ENCODE measurements at places on chromosomes 4 and X. TPM values are rescaled to one million over a fixed set of nuclear protein-coding genes. Genes with fewer than 3 reads are reported as not detected.

Gene GRPR
- 0.83 TPM for total RNA-seq

Gene GAGE1
- not detected for total RNA-seq

Gene HSFX2
- not detected for total RNA-seq

Gene PDGFRA
- 193 TPM for total RNA-seq

DNA sequence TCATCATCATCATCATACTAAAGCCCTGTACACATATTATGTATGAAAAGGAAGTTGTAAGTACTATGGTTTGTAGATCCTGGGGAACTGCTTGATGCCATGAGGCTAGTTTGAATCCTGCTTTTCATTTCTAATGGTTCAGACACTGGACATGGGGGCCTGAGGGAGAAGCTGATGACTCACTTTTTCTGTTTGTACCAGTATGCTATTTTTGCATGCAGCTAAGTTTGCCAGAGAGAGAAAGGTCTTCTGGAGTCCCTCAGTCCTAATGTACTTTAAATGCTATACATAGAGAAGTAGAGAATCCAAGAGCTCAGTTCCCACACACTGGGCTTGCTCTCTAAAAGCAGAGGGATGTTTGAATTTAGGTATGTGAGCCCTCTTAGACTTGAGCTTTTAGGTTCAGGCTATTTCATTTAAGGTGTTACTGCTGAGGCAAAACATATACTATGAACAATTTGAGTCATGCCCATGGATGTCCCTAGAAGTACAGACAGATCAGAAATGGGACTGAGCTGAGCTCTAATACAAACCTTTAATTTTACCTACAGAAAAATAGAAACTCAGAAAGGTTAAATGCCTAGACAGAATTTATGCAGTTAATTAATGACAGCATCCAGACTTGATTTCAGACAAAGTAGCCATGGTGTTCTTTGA lies 17.6 kb upstream of the HS3ST1 start:
- peaks cover 17% of the 10 kb centered on the region for H3K4me1 ChIP-seq
- no peaks in the 10 kb centered on the region for H3K27me3 ChIP-seq
- H3K36me3 ChIP-seq: no peaks in the 10 kb centered on the region

GRCh38 chr4:19241895-19242294 lies 1009.8 kb upstream of the SLIT2 start:
- no peak for DNase-seq
- H3K4me1 ChIP-seq: no peaks in the 10 kb centered on the region
- no peak overlapping the region for H3K27ac ChIP-seq
- no peaks in the 10 kb centered on the region for H3K27me3 ChIP-seq

DNA sequence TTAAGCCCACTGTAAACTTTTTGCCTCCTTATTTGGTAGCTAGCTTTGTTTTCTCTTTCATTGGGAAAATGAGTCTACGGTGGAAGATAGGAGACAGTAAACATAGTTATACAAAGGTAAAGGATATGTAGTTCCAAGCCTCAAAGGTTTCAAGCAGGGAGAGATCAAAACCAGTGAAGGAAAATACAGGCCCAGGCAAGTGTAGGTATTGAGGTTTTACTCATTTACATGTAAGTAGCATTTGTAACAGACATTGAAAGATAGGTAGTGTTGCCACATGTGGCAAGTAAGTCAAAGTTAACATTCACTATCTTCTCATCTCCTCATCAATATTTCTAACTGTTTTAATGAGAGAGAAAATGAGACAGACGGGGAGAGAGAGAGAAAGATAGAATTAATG lies 136.5 kb downstream of the RTL3 start:
- H3K27ac ChIP-seq: no peak overlapping the region
- no peak overlapping the region for H3K4me3 ChIP-seq
- no peaks in the 10 kb centered on the region for H3K36me3 ChIP-seq
- DNase-seq: no peak
- no peaks in the 10 kb centered on the region for H3K4me1 ChIP-seq

GRCh38 chr4:177555007-177555574 lies 112.9 kb upstream of the AGA start:
- DNase-seq: no peak
- no peaks in the 10 kb centered on the region for H3K36me3 ChIP-seq
- H3K27ac ChIP-seq: no peak overlapping the region
- no peaks in the 10 kb centered on the region for H3K4me1 ChIP-seq
- no peaks in the 10 kb centered on the region for H3K27me3 ChIP-seq
- H3K4me3 ChIP-seq: no peak overlapping the region

GRCh38 chr4:77922158-77923094 lies 59.8 kb downstream of the MRPL1 start:
- no peaks in the 10 kb centered on the region for H3K27me3 ChIP-seq
- H3K4me3 ChIP-seq: no peak overlapping the region
- H3K36me3 ChIP-seq: no peaks in the 10 kb centered on the region
- no peaks in the 10 kb centered on the region for H3K4me1 ChIP-seq
- DNase-seq: no peak
- no peak overlapping the region for H3K27ac ChIP-seq

DNA sequence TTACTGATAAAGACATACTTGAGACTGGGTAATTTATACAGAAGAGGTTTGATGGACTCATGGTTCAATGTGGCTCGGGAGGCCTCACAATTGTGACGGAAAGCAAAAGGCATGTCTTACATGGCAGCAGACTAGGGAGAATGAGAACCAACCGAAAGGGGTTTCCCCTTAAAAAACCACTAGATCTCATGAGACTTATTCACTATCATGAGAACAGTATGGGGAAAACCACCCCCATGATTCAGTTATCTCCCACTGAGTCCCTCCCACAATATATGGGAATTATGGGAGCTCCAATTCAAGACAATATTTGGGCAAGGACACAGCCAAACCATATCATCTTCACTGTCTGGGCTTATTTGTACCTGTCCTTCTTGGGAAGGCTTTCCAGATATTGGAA lies 22.8 kb upstream of the MUC7 start:
- no peak for DNase-seq
- no peaks in the 10 kb centered on the region for H3K36me3 ChIP-seq
- H3K27me3 ChIP-seq: no peaks in the 10 kb centered on the region
- H3K27ac ChIP-seq: no peak overlapping the region
- no peak overlapping the region for H3K4me3 ChIP-seq

DNA sequence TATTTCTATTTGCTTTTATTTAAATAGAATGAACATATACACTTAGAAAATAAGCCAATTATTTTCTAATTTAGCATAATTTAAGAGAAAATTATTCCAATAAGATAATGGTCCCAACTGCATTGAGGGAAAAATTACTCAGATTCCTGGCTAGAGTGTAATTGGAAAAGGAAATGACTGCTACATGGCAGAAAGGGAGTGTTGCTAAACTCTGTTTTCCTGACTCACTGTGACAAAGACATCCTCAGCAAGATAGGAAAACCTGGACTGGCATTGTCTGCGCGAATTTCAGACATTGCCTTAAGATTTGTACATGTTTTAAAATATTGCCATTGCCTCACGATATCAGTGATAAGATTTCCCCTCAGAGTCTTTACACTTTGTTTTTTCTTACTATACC lies 8.2 kb downstream of the TNIP3 start:
- H3K27ac ChIP-seq: no peak overlapping the region
- no peaks in the 10 kb centered on the region for H3K36me3 ChIP-seq
- no peaks in the 10 kb centered on the region for H3K27me3 ChIP-seq

DNA sequence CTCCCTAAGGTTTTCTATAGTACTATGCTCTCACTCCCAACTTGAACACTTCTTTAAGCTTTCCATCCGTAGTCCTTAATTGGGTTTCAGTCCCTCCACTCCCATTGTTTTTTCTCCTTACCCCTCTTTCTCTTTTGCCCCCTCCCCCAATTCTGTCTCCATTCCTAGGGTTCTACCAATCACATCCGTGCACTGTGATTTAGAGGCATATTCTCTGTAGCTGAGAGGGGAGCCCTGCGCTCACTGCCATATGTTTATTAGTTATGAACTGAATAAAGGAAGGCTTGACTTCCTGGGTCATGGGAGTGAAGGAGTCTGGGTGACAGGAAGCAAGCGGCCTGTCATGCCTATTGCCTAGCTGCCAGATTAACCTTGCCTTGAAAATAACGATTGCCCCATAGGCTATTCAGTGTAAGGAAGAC lies 471 bp downstream of the MCTS1 start:
- peak overlapping the region; percentile 90 for H3K27ac ChIP-seq
- no peaks in the 10 kb centered on the region for H3K27me3 ChIP-seq
- H3K4me3 ChIP-seq: peak overlapping the region; percentile 57

GRCh38 chr4:1183985-1184773 lies 11.8 kb upstream of the SPON2 start:
- H3K36me3 ChIP-seq: no peaks in the 10 kb centered on the region
- H3K27ac ChIP-seq: peak overlapping the region; percentile 46
- no peaks in the 10 kb centered on the region for H3K27me3 ChIP-seq

GRCh38 chrX:53445977-53446376 lies 11.8 kb upstream of the HSD17B10 start:
- no peak overlapping the region for H3K27ac ChIP-seq
- H3K36me3 ChIP-seq: no peaks in the 10 kb centered on the region
- no peaks in the 10 kb centered on the region for H3K27me3 ChIP-seq
- no peaks in the 10 kb centered on the region for H3K4me1 ChIP-seq

DNA sequence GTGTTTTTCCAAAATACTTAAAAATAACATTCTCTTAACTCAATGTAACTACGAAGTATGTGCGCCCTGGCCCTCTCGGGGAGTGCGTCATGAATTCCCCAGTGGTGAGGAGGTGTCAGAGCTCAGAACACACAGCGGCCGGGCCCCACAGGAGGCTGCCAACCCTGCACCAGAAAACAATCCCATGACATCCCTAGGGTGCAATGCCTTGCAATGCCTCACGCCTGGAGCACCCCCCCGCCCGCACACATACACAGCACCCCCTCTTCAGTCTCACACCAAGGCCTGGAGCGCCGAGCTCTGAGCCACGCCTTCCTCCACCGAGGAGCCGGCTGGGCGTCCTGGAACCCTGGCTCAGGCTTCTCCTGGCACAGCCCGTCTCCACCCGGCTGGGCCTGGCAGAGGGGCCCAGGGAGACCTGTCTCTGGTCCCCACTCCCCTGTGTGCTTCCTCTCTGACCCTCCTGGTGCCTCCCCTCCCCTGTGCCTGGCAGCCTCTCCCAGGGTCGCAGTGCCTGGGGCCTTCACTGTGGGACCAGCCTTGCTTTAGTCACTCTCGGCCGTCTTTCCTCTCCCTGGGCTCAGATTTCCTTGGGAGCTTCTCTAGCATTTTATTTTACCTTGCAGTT lies 108.2 kb upstream of the ADRA2C start:
- H3K4me1 ChIP-seq: no peaks in the 10 kb centered on the region
- H3K36me3 ChIP-seq: no peaks in the 10 kb centered on the region
- no peaks in the 10 kb centered on the region for H3K27me3 ChIP-seq
- no peak overlapping the region for H3K27ac ChIP-seq
- DNase-seq: no peak
- no peak overlapping the region for H3K4me3 ChIP-seq

Measured in sigmoid colon (tissue), 7 donors.